ENCODE measurements at places on chromosomes 7 and 10.

GRCh38 chr7:112770051-112770450, 20.1 kb downstream of the TMEM168 start:
- peak; percentile 69 for DNase-seq

- no peak for DNase-seq
These were observed 3.1 kb upstream of the NKX2-3 start for GRCh38 chr10:99529591-99530107.

- no peak for DNase-seq
These were observed 280.8 kb downstream of the ETV1 start for GRCh38 chr7:13708670-13709069.

DNA sequence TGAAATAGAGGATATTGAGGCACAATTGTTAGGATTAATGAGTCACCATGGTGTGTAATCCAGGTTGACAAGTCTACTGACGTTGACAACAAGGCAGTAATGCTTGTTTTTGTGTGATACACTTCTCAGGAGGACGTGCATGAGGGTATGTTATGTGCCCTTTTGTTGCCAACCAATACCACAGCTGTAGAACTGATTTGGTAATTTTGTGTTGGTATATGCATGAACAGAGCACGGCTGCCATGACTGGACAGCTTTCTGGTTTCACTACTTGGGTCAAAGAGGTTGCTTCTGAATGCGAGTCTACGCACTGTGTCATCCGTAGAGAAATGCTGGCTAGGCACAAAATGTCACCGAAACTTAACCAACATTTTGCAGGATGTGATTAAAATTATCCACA, 32.9 kb downstream of the PHTF2 start:
- DNase-seq = no peak

DNA sequence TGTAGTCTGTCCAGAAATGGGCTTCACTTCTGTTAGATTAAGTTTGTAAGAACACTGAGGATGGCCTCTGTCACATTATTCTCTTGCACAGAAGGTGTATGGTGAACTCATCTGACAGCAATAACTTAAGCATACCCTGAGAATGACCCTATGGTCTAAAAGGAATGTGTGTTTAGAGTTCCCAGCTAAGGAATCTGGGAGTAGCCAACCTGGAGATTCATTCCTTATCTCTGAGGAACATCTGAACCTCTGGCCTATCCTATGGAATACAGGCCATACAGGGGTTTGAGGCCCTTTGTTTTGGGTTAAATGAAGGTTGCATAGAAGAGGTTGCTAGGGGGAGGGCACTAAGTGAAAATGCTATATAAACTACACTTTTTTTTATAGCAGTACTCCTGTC, 41.4 kb downstream of the LAMB4 start:
- no peak for DNase-seq

- no peak for DNase-seq
These were observed 25.1 kb upstream of the ELOVL3 start for GRCh38 chr10:102200751-102201640.

DNA sequence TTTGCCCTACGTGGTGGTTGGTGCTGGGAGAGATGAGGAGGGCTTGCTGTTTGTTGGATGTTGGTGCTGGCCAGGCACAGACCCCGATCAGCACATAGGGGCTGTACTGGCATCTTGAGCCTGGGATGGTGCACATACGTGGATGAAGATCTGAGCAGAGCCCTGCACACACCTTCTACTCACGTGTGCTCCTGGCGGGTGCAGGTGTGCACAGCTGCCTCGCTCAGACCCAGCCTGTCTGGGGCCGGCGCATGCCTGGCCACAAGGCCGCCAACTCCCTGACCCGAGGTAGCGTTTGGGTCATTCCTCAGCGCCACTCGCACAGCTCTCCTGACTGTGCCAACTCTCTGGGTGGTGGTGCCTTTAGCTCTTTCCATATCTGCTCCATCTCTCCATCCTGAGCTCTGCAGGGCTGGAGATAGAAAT, 18.6 kb downstream of the PALD1 start:
- no peak for DNase-seq

DNA sequence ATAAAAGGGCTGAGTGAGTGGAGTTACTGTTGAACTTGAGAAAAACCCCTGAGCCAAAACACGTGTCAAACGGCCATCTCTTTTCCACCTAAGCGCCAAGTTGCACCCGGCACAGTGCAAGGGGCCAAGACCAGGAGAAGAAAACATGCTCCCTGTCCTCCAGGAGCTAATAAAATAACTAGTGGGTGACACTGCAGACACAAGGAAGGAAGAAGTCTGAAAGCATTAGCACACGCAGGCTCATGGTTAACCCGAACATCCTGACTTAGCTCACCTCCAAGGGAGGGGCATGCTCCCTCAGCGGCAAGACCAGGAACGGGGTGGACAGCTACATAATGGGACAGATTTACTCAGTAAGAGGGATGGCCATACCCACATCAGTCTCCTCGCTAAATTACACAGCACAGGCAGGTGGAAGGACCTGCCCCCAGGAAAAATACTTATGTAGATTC, 65.0 kb downstream of the PIP4K2A start:
- DNase-seq = no peak
